ENCODE measurements at places on chromosomes 7 and 10.

DNA sequence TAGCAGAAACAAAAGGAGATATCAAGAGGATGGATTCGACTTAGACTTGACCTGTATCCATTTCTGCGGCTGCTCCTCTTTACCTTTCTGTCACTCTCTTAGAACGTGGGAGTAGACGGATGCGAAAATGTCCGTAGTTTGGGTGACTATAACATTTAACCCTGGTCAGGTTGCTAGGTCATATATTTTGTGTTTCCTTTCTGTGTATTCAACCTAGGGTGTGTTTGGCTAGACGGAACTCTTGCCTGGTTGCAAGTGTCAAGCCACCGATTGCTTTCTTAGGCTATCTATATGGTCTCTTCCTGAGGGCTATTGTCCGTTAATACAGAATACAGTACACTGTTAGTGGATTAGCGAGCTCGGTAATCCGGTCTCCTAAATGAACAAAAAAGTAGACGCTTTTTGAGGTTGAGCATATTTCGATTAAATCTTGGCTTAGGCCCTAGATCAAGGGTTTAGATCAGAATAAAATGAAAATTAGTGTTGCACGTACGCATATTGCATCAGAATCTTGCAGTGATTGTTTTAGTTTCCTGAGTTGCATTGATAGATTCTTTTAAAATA is 1.2 kb downstream of the PTEN start:
- DNase-seq, result no peak

DNA sequence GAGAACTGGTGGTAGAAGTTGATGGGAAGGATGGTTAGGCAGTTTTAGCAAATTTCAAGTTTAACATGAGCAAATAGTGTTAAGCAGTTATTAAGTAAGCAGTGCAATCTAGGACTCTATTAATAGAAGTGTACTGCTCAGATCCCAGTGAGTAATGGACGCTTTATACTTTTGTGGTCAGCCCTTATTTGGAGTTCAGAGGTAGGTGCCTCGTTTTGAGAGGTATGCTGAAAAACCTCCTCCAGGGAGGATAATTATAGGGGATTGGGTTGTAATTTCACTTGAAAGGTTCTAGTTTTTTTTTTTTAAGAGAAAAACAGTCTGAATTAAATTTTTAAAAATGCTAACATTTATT is 33.5 kb upstream of the CCDC7 start:
- DNase-seq, result no peak

DNA sequence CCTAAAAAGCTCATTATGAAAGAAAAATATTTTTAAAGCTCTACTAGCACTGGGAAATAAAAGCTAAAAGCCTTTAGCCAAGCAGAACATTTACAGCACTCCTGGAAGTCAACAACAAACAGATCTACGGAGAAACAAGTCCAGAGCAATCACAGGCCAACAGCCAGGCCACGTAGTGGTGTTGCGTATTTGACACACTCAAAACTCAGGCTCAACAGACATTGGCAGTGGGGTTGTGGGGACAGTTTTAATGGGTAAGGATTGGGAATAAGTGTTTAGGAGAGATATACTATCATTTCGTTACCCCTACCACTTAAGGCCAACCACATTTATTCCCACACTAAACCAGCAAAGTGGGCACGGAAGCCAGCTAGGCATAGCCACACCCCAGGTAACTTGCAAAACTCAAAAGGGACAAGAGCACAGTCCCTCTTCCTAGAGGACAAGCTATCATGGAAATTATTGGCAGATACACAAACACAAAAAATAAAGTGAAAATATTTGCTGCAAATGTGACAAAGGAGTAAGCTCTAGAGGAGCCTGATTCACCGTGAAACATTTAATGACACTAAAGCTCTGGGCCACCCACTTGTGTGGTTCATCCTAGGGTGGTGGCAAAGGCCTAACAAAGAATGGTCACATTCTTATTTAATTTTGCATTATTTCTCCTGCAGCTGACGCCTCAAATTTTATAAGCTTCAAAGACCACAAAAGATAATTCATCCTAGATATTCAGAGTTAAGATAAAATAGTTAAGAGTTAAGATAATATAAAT is 498.2 kb downstream of the TNS3 start:
- no peak for DNase-seq

DNA sequence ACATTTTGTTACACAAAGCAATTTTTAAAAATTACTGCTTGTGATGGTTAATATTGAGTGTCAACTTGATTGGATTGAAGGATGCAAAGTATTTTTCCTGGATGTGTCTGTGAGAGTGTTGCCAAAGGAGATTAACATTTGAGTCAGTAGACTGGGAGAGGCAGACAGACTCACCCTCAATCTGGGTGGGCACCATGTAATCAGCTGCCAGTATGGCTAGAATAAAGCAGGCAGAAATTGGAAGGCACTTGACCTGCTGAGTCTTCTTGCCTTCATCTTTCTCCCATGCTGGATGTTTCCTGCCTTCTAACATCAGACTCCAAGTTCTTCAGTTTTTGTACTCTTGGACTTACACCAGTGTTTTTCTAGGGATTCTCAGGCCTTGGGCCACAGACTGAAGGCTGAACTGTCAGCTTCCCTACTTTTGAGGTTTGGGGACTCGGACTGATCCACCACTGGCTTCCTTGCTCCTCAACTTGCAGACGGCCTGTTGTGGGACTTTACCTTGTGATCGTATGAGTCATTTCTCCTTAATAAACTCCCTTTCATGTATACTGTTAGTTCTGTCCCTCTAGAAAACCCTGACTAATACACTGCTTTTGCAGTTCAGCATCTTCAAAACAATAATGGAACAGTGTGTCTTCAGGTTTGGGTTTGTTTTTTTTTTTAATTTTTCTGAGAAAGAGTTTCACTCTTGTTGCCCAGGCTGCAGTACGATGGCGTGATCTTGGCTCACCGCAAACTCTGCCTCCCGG is 244.1 kb upstream of the SEMA3C start:
- DNase-seq, result no peak

GRCh38 chr7:34365011-34365410 is 293.0 kb upstream of the NPSR1 start:
- no peak for DNase-seq
